Activated naive CD8-positive, alpha-beta T cell treated with anti-CD3 and anti-CD28 coated beads, Interleukin-2, amount 50 U/mL, for 24 hours (primary cell): ENCODE measurements at places on chromosomes 2 and 18.

- no peaks in the 10 kb centered on the region for H3K36me3 ChIP-seq
- no peak overlapping the region for H3K4me3 ChIP-seq
Observed at GRCh38 chr18:44036501-44036900, 644.2 kb upstream of the SETBP1 start.

- no peak for DNase-seq
- no peaks in the 10 kb centered on the region for H3K27me3 ChIP-seq
- no peak overlapping the region for H3K4me3 ChIP-seq
- H3K4me1 ChIP-seq: peaks cover 40% of the 10 kb centered on the region
- H3K27ac ChIP-seq: no peak overlapping the region
Observed at GRCh38 chr2:3238951-3239841, 138.4 kb downstream of the EIPR1 start.

DNA sequence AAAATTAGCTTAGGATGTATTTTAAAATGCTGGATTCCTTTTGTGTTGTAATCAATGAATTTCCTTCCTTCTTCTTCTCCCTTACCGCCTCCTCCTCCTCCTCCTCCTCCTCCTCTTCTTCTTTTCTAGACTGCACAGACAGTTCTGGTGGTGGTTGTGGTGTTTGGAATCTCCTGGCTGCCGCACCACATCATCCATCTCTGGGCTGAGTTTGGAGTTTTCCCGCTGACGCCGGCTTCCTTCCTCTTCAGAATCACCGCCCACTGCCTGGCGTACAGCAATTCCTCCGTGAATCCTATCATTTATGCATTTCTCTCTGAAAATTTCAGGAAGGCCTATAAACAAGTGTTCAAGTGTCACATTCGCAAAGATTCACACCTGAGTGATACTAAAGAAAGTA is 18.8 kb downstream of the GALR1 start:
- H3K4me1 ChIP-seq: no peaks in the 10 kb centered on the region
- no peak overlapping the region for H3K27ac ChIP-seq
- no peak for DNase-seq
- peaks cover 23% of the 10 kb centered on the region for H3K27me3 ChIP-seq

DNA sequence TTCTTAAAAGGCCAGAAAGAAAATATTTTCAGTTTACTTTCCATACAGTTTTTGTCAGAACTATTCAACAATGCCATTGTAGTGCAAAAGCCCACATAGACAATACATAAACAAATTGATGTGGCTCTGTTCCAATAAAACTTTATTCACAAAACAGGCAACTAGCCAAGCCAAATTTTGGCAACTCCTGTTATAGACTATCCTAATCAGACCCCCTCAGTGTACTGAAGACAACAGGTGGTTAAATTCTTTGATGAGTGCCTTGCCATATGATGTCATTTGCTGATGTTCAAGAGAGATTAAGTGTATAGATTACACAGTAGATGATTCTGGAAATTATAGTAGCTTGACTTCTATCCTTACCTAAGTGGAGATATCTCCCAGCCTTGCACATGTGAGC is 83.4 kb downstream of the FANCL start:
- peaks cover 58% of the 10 kb centered on the region for H3K36me3 ChIP-seq
- H3K4me3 ChIP-seq: no peak overlapping the region
- no peaks in the 10 kb centered on the region for H3K4me1 ChIP-seq
- no peak for DNase-seq
- no peaks in the 10 kb centered on the region for H3K27me3 ChIP-seq

GRCh38 chr2:80706951-80707350 is 402.4 kb upstream of the LRRTM1 start:
- H3K36me3 ChIP-seq: no peaks in the 10 kb centered on the region
- no peak overlapping the region for H3K4me3 ChIP-seq
- H3K27me3 ChIP-seq: no peaks in the 10 kb centered on the region
- H3K4me1 ChIP-seq: no peaks in the 10 kb centered on the region
- no peak overlapping the region for H3K27ac ChIP-seq

DNA sequence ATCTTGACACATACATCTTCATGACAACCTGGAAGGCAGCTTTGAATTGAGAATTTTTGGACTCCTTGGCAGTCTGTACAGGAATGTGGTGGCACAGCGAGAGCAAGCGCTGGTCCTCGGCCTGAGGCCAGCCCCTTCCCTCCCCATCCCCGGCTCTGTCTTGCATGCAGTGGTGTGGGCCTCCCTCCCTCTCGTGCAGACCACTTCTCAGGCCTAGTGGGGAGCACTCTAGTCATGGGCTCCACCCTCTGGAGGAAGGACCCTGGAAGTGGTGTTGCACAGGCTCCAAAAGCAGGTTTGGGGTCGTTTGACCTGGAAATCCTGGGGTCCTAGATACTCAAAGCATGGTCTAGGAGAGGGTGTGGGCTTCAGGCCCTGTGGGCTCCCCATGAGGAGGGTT is 32.3 kb downstream of the ADCYAP1 start:
- no peaks in the 10 kb centered on the region for H3K4me1 ChIP-seq
- no peaks in the 10 kb centered on the region for H3K36me3 ChIP-seq
- DNase-seq: no peak
- H3K4me3 ChIP-seq: no peak overlapping the region
- no peak overlapping the region for H3K27ac ChIP-seq

DNA sequence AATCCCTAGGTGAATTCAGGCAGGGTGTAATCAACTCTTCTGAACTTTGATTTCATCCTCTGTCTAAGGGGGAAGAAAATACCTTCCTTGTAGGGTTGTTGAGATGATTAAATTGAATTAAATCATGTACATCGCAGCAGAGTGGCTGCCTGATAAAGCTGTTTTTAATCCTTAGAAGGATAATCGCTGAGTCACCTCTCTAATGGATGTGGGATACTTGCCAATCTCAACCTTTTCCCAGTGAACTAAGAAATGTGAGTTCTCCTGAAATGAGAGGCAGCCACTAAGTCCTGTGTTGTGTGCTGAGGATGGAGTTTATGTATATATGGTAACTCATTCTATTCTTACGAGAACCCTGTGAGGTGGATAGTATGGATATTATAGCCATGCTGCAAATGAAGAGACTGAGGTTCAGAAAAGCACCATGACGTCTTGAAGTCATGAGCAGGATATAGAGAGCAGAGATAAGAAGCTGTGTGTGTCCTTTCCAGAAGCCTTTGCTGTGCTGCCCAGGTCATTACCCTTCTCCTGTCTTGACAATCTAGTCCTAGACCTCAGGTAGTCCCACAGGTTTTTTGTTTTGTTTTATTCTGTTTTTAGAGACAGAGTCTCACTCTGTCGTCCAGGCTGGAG is 93.3 kb downstream of the HNRNPLL start:
- no peak overlapping the region for H3K27ac ChIP-seq
- no peak overlapping the region for H3K4me3 ChIP-seq
- H3K36me3 ChIP-seq: no peaks in the 10 kb centered on the region
- no peak for DNase-seq
- peaks cover 4% of the 10 kb centered on the region for H3K27me3 ChIP-seq

DNA sequence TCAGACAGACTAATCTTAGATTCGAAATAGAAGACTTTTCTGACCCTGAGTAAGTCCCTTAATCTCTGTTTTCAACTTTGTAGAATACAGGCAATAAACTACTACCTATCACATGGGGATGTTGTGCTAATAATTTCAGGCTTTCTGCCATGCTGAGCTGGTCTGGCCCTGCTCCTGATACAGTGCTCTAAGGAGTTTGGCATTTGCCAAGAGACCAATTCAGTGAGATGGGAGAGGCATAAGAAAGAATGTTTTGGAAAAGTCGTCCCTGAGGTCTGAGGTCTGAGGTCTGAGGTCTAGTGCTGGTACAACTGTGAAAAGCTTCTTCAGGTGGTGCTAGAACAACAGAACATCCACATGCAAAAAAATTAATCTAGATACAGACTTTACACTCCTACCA is 35.9 kb upstream of the SP3 start:
- H3K27ac ChIP-seq: no peak overlapping the region
- peaks cover 8% of the 10 kb centered on the region for H3K4me1 ChIP-seq
- peaks cover 4% of the 10 kb centered on the region for H3K27me3 ChIP-seq
- no peaks in the 10 kb centered on the region for H3K36me3 ChIP-seq

DNA sequence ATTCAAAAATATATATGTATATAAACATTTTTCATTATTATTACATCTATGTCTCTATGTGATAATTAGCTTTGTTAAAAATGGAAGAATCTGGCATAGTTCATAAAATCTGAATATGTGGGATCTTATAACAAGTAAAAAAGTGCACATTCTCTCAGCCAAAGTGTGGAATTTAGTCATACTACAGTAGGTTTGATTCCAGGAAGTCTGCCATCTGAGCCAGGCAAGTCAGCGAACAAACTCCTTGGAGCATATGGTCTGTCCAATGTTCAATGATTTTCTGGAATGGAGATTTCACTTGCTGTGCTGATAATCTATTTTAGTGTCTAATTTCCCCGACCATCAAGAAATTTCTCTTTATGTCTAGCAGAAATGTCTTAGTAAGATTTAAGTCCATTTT is 1033.2 kb upstream of the NXPH2 start:
- H3K4me1 ChIP-seq: no peaks in the 10 kb centered on the region
- H3K36me3 ChIP-seq: no peaks in the 10 kb centered on the region
- DNase-seq: no peak
- H3K27ac ChIP-seq: no peak overlapping the region

- DNase-seq: peak; percentile 73
- peaks cover 79% of the 10 kb centered on the region for H3K4me1 ChIP-seq
- no peaks in the 10 kb centered on the region for H3K27me3 ChIP-seq
- peak overlapping the region; percentile 86 for H3K27ac ChIP-seq
Observed at GRCh38 chr2:239298116-239298804, 102.6 kb downstream of the HDAC4 start.

DNA sequence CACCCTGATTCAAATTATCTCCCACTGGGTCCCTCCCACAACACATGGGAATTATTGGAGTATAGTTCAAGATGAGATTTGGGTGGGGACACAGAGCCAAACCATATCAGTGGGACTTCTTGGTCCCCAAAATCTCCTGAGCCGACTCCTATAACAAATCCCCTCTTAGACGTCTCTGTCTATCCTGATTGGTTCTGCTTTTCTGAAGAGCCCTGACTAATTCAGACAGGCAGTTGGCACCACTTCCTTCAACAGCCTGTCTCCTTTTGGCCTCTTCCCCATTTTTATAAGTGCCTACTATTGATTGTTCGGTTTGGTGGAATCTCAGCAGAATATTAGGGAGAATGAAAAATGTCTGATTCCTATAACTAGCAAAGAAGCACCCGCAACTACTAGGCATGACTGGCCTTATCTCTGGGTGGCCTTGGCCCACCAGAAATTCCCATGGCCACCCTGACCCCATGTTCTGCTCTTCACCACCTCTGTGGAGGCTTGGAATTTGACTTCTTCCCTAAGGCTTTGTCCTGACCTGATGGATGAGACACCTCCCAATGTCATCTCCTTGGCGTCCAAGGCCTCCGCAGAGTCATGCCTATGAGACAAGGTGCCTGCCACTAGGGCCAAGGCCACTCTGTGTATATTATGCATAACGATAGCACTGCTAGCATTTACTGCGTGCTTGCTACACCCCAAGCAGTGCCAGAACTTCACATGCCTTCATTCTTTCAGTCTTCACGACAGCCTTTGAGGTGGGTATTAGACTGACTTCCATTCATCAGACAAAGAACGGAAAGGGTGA is 218.9 kb upstream of the COPS8 start:
- peaks cover 2% of the 10 kb centered on the region for H3K4me1 ChIP-seq
- H3K36me3 ChIP-seq: no peaks in the 10 kb centered on the region
- no peak overlapping the region for H3K4me3 ChIP-seq
- no peak overlapping the region for H3K27ac ChIP-seq

DNA sequence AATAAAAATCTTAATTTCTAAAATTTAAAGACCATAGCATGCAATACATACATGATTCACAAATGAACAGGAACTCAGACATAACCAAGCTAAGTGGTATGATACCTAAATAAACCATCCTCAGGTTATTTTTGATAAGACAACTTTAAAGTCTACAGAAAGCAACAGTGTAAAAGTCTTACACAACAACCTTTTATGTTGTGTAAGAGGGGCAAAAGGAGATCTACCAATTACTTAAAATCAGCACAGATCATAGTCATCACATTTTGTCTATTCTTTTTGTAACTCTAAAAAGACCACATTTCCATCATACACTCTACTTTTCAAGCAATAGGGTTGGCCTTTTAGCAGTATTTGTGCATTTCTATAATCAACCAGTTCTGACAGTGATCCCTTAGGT is 16.3 kb downstream of the SP3 start:
- H3K4me1 ChIP-seq: peaks cover 89% of the 10 kb centered on the region
- H3K27ac ChIP-seq: no peak overlapping the region
- no peaks in the 10 kb centered on the region for H3K27me3 ChIP-seq
- no peak for DNase-seq
- H3K36me3 ChIP-seq: peaks cover 58% of the 10 kb centered on the region

GRCh38 chr18:56067969-56068671 is 480.1 kb upstream of the TCF4 start:
- DNase-seq: no peak
- H3K27ac ChIP-seq: no peak overlapping the region
- H3K4me3 ChIP-seq: no peak overlapping the region

- peaks cover 3% of the 10 kb centered on the region for H3K27me3 ChIP-seq
- H3K4me3 ChIP-seq: no peak overlapping the region
- no peaks in the 10 kb centered on the region for H3K36me3 ChIP-seq
- H3K4me1 ChIP-seq: no peaks in the 10 kb centered on the region
Observed at GRCh38 chr2:143909577-143910353, 610.2 kb downstream of the ZEB2 start.

- H3K36me3 ChIP-seq: no peaks in the 10 kb centered on the region
- H3K4me3 ChIP-seq: peak overlapping the region; percentile 84
- H3K27ac ChIP-seq: peak overlapping the region; percentile 78
- peaks cover 18% of the 10 kb centered on the region for H3K4me1 ChIP-seq
- H3K27me3 ChIP-seq: peaks cover 3% of the 10 kb centered on the region
Observed at GRCh38 chr18:54946149-54946581, 13.1 kb downstream of the CCDC68 start.

DNA sequence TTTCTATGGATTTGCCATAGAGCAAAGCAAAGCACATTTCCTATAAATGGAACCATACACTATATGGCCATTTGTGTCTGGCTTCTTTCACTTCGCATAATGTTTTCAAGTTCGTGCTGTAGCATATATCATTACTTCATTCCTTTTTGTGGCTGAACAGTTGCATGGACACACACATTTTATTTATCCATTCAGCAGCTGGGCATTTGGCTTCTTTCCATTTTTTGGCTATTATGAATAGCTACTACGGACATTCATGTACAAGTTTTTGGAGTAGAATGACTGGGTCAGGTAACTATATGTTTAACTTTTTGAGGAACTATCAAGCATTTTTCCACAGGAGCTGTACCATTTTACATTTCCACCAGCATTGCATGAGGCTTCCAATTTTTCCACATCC is 10.7 kb upstream of the SELENOI start:
- no peak overlapping the region for H3K27ac ChIP-seq
- H3K4me1 ChIP-seq: peaks cover 11% of the 10 kb centered on the region
- H3K27me3 ChIP-seq: no peaks in the 10 kb centered on the region
- H3K36me3 ChIP-seq: no peaks in the 10 kb centered on the region
- no peak overlapping the region for H3K4me3 ChIP-seq
- DNase-seq: no peak
